ENCODE measurements at places on chromosomes 11 and 22.
A peak's percentile ranks its signal among the peaks of the same experiment; 100 is the strongest.

GRCh38 chr11:60056349-60056969 lies at the start of gene MS4A3:
TSS of gene MS4A3 (plus strand) at chr11:60056665. CDS start at chr11:60061161, 4,496 bp downstream.
- DNase-seq: no peak

GRCh38 chr11:93622043-93622442 lies 39.4 kb upstream of the CEP295 start:
- peak; percentile 26 for DNase-seq

- DNase-seq: peak; percentile 85
Measured at GRCh38 chr11:128148208-128148607, 439.1 kb downstream of the ETS1 start.

DNA sequence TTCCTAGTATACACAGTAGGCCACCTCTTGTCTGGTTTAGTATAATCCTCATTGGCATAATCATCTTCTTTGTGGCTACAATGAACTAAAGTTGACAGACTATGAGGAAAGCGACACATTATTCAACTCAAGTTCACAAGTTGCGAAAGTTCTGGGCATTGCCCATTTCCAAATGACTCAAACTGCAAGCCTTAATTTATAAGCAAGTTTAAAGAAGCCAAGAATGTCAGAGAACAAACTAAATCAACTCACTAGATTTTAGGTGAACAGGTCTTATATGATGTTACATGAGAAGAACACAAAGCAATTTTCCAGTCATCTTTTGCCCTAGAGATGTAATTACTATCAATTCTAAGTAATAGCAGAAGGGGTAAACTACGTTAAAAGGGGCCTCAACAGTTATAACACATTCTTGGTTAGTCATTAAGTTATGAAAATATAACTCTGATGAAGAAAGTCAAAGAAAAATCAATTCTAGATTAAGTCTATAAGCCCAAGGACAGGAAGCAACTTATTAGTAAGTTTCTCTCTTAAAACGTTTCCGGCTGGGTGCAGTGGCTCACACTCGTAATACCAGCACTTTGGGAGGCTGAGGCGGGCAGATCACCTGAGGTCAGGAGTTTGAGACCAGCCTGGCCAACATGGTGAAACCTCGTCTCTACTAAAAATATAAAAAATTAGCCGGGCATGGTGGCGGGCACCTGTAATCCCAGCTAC lies 21.5 kb downstream of the PICALM start:
- no peak for DNase-seq

DNA sequence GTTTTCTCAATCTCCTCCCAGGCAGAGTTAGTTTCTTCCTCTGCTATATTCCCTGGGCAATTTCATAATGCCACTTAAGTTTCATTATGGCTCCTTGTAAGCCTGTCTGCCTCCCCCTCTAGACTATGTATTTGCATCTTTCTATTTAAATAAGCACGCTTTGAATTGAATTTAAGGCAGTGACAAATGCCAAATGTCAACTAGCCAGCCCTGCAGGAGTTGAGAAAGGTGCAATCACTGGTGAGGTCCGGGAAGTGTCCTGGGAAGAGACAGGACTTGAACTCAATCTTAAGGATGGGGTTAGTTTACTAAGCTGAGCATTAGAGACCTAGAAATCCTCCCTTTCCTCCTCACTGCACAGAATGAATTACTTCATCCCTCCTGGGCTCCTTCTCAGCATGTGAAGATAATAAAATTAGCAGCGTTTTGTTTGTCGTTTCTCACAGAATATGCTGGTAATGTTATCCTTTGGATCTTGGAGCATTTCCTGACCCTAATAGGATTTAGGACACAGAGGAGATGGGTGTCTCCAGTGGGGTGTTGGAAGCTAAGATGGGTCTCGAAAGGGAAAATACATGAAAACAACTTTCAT lies 1.6 kb downstream of the TCP11L1 start:
- DNase-seq: peak; percentile 43

- DNase-seq: no peak
Measured at GRCh38 chr11:59548309-59548656, 36.9 kb downstream of the OR4D9 start.

- no peak for DNase-seq
Measured at GRCh38 chr22:43895986-43896645, 4.3 kb upstream of the PNPLA5 start.
